ENCODE measurements at places on chromosomes 3 and 15.
A peak's percentile ranks its signal among the peaks of the same experiment; 100 is the strongest.

DNA sequence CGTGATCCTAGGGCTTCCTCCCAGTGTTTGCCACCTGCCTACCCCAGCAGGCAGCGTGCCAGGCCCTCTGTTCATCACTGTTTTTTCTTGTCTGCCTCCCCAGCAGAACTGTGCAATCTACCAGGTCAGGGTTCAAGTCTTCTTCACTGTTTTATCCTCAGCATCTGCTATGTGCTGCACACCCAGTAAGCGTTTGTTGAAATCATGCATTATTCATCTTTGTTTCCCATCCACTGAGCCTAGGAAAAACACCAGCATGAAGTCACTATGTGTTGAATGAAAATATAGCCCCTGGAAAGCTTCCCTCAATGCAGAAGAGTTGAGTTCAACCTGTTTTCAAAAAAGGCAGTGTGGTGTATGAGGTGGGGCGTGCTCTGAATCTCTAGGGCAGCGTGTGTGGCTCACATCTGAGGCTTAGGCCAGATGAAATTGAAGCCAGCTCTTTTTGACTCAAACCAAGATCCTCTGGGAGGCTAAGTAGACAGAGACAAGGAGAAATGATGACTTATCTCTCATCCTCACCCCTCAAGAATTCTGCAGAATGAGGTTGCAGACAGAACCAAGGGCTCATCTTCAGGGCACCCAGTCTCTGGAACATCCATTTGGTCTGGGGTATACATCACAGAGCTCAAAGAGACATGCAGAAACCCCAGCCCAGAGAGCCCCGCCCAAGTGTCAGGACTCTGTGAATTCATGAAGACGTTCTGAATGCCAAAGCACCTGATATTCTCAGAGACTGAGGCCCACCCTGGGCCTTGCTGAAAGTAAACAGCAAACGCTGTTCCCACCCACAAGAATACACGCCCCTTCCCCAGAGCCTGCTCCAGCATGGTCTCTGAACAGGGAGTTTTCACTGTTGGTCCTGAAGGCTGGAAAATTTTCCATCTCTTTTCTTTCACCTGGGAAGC, 5.7 kb upstream of the CAV3 start:
- DNase-seq, result no peak

- no peak for DNase-seq
Measured at GRCh38 chr15:38843051-38843501, 278.5 kb upstream of the RASGRP1 start.

DNA sequence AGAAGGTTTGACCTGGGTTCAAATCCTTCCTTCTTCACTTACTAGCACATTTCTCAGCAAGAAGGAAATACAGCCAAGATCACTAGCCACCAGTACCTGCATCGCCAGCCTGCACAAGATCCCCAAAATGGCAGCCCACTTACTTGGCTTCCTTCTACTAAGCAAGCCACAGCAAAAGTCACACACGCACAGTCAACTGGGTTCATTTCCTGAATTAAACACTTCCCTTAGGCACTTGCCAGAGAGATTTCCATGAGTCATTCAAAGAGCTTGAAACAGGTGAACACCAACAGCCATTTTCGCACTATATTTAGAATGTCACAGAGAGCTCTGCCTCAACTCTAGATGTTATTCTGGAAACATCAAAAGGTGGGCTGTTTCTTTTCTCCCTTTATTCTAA, 42.6 kb downstream of the MGLL start:
- no peak for DNase-seq

- no peak for DNase-seq
Measured at GRCh38 chr15:73914145-73914544, 12.1 kb upstream of the LOXL1 start.

- no peak for DNase-seq
Measured at GRCh38 chr3:78825118-78825857, 942.5 kb downstream of the ROBO1 start.

- no peak for DNase-seq
Measured at GRCh38 chr15:62648954-62649353, 393.6 kb upstream of the TPM1 start.

GRCh38 chr3:114155370-114155821, 23.5 kb downstream of the DRD3 start:
- DNase-seq, result peak; percentile 42

DNA sequence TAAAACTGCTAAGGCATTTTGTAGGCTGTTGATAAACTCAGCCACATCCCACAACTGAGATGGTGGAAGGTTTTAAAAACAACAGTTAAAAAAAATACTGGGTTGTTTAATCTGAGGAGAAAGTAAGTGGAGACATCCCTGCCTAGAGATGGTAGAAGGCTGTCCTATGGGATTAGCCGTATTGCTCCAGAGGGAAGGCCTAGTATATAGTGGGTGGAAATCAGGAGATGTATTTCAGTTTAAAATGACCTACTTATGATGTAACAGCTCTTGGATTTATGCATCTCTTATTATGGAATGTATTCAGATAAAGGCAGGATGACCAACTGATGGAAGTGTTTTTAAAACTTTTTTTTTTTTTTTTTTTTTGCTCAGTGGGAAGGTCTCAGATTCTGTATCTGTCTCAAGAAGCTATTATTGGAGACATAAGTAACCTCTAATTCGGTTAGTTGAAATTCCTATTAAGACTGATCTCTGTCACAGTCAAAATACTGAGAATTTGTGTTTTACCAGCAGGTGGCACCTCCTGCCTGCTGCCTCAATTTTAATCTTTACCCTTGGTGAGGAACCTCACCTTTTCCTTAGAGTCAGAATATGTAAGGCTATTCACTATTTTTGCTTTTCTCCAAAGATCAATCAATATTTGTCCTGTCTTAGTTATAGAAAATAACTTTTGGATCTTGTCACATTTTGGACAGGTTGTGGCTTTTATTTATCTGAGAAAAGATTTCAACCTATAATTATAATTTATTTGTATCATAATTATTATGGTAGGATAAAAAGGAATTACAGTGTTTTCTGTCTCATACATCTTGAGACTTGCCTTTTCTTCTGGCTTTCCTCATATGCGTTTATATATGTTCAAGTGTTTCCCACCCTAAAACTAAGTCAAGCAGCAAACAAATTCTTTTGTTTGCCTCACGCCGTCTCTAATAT, 63.0 kb downstream of the VPS8 start:
- no peak for DNase-seq

DNA sequence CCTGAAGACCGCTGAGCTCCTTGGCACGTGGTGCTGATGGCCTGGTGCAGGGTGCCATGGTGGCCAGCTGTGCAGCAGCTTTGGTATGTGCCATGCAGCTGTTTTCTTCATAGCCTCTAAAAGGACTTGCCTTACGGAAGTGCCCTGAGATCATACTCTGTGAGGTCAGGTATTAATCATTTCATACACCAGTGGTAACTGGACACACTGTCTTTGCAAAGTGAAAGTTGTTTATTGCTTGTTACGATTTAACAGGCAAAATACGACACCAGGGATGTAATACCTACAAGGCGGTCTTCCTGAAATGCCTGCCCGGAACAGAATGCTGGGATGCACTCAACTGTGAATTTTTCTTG, 184.6 kb downstream of the ATP10A start:
- no peak for DNase-seq

GRCh38 chr15:50126072-50126471, 7.0 kb upstream of the ATP8B4 start:
- DNase-seq, result no peak
